Upper lobe of left lung (tissue), 6 donors: ENCODE measurements at places on chromosomes 5 and 9. TPM values are rescaled to one million over a fixed set of nuclear protein-coding genes. Genes with fewer than 3 reads are reported as not detected.

- no peak overlapping the region for H3K4me3 ChIP-seq
- DNase-seq, result no peak
- no peak overlapping the region for H3K27ac ChIP-seq
- H3K36me3 ChIP-seq, result no peaks in the 10 kb centered on the region
Measured at GRCh38 chr5:163727028-163727427, 221.6 kb downstream of the MAT2B start.

GRCh38 chr9:71895117-71895516, 15.9 kb downstream of the ABHD17B start:
- no peak overlapping the region for H3K27ac ChIP-seq
- no peaks in the 10 kb centered on the region for H3K36me3 ChIP-seq
- no peak for DNase-seq
- no peak overlapping the region for H3K4me3 ChIP-seq
- H3K27me3 ChIP-seq, result no peaks in the 10 kb centered on the region

Gene GABRA6
- total RNA-seq, result not detected

Gene FBP2
- not detected for total RNA-seq

GRCh38 chr9:18979367-18979766, 53.6 kb downstream of the SAXO1 start:
- H3K27ac ChIP-seq, result no peak overlapping the region
- peaks cover 4% of the 10 kb centered on the region for H3K4me1 ChIP-seq
- no peaks in the 10 kb centered on the region for H3K27me3 ChIP-seq

- no peaks in the 10 kb centered on the region for H3K4me1 ChIP-seq
- DNase-seq, result no peak
- H3K27ac ChIP-seq, result no peak overlapping the region
- no peaks in the 10 kb centered on the region for H3K27me3 ChIP-seq
- peaks cover 15% of the 10 kb centered on the region for H3K36me3 ChIP-seq
Measured at GRCh38 chr9:112142420-112142819, 32.7 kb downstream of the SUSD1 start.
